ENCODE measurements at places on chromosomes 1 and 21.

- DNase-seq = no peak
These were observed 35.4 kb upstream of the ZNF496 start for GRCh38 chr1:247366926-247367645.

DNA sequence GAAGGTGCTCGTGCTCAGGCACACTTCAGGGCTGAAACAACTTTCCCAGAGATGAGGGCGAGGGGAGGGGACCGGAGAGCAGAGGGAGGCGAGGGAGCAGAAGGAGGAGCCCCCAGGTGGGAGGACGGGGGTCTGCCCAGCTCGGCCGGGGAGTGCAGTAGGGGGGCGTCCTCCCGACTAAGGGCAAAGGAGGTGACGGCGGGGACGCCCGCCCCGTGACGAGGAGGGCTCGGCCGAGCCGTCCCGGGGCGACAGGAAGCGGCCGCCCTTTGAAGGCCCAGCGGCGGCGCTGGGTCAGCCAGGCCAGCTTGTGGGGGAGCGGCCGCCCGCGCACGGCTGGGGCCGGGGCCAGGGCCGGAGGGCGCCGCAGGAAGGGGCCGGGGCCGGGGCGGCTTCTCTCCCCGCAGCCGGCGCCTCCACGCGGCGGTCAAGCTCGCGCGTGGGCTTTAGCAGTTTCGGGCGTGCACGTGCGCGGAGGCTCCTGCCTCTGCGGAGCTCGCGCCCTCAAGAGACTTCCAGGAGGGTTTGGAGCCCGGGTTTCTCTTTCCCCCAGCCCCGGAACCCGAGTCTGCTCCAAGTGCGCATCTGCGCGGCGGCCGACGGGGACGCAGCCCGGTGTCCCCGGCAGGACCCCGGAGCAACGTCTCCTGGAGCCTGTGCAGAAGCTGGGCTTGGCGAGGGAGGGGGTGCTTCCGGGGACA, 100.8 kb upstream of the SLC45A1 start:
- no peak for DNase-seq

GRCh38 chr1:52662645-52663313, 29.8 kb downstream of the SHISAL2A start:
- DNase-seq = no peak

DNA sequence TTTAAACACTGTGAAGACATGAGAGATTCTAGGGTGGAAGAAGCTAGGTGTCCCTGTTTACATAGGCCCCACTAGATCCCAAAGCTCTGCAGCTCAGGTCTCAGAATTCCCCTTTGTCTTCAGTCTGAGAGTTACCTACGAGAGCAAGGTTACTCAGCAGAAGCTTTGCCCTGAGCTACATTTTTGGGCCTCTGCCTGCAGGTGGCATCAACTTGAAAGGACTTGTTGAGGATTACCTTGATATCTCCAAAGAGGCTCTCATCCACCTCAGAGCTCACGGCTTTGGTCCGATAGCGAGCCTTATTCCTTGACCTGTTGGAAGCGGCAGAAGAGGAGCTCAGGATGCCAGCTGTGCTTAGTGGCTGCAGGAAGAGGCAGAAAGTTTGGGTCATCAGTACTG, 7.0 kb downstream of the CFAP45 start:
- no peak for DNase-seq

- no peak for DNase-seq
These were observed 773 bp upstream of the DDX59 start for GRCh38 chr1:200670242-200671118.

DNA sequence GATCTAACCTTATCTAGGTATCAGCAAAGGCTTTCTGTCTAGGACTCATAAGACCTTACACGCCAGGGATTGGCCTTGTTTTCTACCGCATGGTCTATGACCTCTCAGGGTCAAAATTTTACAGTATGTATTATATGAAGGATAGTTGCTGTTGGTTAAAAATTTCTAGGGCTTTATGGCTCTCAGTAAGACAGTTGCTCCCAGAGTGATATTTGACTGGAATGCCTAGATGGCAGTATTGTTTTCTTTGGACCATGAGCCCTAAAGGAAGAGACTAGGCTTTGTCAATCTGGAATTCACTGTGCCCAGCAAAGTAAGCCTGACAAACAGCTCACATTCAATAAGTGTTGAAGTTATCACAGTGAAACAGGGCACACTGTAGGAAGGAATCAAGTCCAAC, 37.6 kb downstream of the C1orf87 start:
- DNase-seq = no peak

- no peak for DNase-seq
These were observed 8.8 kb downstream of the CDA start for GRCh38 chr1:20597650-20598049.

DNA sequence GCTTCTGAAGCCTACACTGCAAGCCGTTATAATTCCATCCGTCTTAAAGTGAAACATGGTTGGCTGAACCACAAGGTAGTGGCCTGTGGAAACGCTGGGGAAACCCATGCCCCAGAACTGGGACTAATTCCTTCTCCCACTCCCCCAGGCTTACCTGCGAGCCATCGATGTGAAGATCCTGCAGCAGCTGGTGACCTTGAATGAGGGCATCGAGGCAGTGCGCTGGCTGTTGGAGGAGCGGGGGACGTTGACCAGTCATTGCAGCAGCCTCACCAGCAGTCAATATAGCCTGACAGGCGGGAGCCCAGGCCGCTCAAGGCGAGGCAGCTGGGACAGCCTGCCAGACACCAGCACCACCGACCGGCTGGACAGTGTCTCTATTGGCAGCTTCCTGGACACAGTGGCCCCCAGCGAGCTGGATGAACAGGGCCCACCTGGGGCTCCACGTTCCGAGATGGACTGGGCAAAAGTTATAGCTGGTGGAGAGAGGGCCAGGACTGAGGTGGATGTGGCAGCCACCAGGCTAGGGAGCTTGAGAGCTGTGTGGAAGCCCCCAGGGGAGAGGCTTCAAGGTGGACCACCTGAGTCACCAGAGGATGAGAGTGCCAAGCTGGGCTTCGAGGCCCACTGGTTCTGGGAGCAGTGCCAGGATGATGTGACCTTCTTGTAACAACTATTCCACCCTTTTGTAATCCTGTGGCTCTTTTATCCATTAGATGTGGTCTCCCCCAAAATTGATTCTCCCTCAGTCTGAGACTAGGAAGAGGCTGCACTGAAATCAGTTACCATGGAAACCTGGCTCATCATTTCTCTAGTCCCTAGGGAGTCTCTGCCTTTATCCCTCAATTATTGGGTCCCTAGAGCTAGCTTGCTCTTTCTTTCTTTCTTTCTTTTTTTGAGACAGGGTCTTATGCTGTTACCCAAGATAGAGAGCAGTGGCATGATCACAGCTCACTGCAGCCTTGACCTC, 16.7 kb downstream of the LURAP1 start:
- no peak for DNase-seq

DNA sequence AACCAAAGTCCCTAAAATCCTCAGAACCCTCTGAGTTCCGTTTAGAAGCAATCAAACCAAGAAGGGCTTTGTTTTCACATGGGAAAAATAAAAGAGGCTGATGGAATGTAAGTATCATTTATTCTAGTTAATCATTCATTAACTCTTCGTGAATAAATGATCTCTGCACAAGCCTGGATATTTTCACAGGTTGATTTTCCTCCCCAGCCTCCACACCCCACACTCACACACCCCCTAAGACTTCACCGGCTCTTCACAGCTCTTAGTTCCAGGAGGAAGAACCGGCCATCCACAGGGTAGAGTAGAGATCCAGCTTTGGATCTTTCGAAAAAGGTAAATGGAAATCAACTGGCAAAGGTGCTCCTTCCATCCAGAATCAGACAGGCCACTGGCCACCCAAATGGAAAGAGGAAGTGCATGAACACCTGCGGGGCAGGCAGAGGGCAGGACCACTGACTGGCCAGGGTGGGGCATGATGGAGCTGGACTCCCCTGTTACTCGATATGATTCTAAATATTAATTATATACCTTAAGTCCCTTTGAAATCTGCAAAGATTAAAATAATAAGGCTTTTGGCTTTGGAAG, 10.0 kb downstream of the C1orf198 start:
- DNase-seq = no peak

- no peak for DNase-seq
These were observed 1.4 kb downstream of the GUK1 start for GRCh38 chr1:228141226-228142044.

DNA sequence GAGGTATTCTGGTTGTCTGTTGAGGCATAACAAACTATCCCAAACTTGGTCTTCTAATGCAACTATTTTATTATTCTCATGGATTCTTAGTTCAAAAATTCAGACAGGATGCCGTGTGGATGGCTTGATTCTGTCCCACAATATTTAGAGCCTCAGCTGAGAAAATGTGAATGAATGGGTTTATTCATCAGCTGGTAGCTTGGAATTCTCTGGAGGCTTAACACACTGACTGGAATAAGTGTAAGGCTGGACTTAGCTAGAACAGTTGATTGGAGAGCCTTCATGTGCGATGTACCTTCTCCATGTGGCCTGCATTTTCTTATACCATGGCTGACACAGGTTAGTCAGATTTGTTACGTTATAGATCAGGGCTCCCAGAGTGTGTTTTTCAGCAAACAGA, 30.8 kb downstream of the TNNI3K start:
- DNase-seq = no peak

DNA sequence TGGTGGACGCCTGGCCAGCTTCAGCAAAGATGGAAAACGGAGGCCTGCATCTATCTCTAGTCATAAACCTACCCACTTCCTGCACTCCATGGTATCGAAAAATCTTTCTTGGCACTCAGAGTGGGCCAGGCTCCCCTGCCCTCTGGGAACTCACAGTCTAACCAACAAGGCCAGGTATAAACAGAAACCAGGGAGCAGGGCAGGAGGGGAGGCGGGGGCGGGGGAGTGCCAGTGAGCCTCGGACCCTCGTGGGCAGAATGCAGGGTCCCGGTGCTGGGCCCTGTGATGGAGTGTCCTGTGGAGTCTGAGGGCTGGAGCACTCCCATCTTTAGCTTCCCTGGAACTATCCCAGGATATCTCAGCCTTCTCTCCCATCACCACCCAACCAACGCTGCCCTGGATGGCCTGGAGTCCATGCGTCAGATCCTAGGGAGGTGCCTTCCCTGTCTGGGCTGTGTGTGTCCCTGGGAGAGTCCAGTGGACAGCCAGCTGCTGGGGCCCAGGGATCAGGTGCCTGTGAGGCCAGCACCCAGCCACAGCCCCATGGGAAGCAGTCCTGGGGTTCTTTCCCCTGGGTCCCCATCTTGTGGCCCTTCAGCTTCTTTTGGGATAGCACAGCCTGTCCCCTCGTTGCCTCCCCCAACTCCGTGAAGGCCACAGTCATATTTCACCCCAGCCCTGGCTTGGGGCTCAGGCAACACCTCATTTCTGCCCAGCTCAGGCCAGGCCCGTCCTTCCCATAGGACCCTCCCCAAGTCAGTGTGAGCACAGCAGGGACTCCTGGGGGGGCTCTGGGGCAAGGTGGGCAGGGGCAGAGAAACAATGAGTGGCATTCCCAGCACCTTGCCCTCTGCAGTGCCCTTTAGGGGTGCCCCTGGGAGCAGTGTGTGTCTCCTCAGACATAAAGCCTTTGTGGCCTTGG, 1.1 kb upstream of the EPS8L3 start:
- no peak for DNase-seq

- no peak for DNase-seq
These were observed 111.6 kb downstream of the SPSB1 start for GRCh38 chr1:9404117-9404914.

GRCh38 chr21:17988102-17988437, 168.9 kb upstream of the C21orf91 start:
- DNase-seq = no peak

DNA sequence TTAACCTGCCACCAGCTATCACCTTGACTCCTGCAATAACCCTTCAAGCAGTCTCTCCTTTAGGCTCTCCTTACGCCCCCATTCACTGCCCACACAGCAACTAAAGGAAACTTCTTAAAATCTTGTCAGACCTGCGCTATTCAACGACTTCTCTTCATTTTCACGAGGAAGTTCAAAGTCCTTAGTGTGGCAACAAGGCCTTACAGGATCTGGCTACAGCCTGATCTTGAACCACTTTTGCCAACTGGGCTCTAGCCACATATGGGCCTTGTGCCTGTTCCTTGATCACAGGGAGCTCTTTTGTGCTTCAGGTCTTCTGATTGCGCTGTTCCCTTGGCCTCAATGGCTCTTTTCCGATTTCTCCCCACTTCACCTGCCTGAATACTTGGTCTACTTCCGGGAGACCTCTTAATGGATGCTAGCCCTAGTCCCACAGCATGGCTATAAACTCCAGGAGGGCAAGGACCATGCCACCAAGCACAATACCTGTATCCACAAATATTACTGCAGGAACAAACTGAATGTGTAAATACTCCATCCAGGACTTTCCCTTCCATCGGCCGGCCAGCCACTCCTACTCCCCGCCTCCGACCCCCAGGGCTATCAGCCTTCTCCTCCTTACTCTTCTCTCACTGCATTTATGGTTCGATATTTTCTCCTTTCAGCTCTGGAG, 2.3 kb upstream of the CTNNBIP1 start:
- DNase-seq = no peak
